ENCODE measurements at places on chromosomes 6 and 20. TPM values are rescaled to one million over a fixed set of nuclear protein-coding genes. Genes with fewer than 3 reads are reported as not detected.
A peak's percentile ranks its signal among the peaks of the same experiment; 100 is the strongest.

EYA4 gene
- total RNA-seq = not detected

ZC3H12D gene
- total RNA-seq = not detected

TMEM74B gene
- not detected for total RNA-seq

- DNase-seq = no peak
These were observed 71.0 kb upstream of the SIRPA start for GRCh38 chr20:1824181-1824580.

- DNase-seq = no peak
These were observed 69.5 kb downstream of the LYRM4 start for GRCh38 chr6:5191222-5191621.

GRCh38 chr6:6005051-6006005, 1.4 kb downstream of the NRN1 start:
- DNase-seq = no peak

DNA sequence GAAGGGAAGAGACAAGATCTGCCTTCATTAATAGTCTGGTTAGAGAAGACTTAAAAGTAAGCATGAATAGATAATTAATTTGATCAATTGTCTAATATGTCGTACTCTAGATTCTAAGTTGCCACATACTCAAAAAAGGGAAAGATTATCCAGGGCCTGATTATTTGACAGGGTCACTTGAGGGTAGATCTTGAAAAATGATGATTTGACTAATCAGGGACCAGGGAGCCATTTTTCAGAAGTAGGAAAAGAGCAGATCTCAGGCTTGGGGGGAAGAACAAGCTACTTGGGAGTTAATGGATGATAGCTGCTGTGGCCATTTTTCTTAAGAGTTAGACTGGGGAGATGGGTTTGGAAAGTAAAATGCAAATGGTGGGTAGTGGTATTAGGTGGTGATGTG, 21.0 kb downstream of the ABCF1 start:
- no peak for DNase-seq

GRCh38 chr6:128696691-128697689, 176.6 kb upstream of the PTPRK start:
- peak; percentile 58 for DNase-seq

GRCh38 chr6:8182902-8183665, 80.7 kb upstream of the EEF1E1 start:
- no peak for DNase-seq

DNA sequence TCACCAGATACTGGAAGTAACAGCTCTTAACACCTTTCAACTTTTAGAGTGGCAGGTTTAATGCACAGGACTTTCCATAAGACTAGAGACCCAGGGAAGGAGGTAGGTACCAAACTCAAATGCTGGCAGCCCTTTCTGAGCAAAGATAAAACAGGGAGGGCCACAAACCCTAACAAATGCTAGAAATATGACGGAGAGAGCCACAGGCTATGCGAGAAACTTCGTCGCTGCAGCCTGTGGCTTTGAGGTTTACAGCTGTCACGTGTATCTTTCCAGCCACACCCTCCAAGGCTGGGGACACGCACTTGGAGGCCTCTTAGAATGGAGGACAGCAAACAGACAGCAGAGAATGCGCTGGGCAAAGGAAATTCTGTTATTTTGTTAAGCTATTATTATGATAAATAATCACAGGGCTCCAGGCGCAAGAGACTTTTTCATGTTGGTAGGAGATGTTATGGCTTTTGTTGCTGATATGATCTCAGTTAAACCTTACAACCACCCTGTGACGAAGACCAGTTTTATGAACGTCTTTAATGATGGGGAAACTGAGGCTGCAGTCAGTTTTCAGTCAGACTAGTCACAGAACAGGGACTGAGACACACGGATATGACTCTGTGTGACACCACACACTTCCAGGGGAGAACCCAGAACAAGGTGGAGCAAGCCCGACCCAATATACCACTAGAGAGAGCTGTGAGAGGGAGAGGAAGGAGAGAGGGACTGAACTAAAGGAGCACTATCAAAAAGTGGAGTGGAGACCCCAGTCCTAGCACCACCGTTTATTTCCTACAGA, 2.0 kb downstream of the TRAM2 start:
- DNase-seq = no peak

Measured in MCF 10A (cell line).